ENCODE measurements at places on chromosomes 6 and 20.

GRCh38 chr6:93036835-93037234 lies 382.5 kb downstream of the EPHA7 start:
- peak; percentile 14 for DNase-seq

DNA sequence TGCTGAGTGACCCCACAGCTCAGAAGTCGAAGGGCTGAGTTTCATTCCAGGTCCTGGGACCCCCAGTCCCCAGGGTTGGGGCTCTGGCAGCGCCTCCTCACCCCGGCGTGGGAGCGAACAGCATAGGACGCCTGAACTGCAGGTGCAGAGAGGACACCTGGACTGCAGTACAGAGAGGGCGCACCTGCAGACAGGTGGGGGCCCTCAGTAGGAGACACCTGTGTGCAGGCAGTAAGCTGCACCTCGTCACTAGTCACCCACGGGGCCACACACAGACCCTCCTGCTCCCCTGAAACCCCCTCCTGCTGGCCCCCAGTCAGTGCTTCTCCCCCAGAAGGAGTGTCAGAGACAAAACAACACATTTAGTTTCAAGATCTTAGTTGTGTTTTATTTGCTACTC lies 8.6 kb upstream of the NKAIN4 start:
- no peak for DNase-seq

DNA sequence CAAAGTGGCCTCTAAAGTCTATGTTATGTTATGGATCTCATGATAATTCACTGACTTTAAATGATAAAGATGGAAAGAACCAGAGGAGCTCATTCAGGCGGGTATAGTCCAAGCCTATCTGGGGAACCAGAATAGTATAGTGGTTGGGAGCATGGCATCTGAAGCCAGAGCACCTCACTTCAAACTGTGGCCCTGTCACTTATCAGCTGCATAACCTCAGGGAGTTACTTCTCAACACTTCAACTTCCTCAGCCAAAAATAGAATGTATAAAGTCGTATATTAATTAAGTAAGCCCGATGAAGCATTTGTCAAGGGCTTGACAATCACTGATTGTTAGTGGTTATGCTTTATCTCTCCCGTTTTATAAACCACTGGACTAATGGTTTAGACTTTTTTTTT lies 112.7 kb downstream of the RTN4IP1 start:
- no peak for DNase-seq

- no peak for DNase-seq
Observed at GRCh38 chr6:170127151-170127550, 163.7 kb downstream of the DLL1 start.

DNA sequence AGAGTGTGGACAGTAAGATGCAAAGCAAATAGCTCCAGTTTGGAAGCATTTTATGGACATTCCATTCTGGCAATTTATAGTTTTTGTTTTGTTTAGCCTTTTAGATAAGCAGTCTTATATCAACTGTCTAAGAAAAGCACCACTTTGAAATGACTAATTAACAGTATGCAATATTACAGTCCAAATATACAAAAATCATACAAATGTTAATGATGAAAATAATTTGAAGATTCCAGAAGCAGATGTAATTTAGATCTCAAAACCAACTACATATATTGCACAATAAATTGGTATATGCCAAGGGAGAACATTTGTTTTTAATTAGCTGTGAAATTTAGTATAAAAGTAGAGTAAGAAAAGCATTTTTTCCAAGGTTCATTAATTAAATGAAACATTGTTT lies 158.8 kb downstream of the KIF6 start:
- DNase-seq: no peak

- peak; percentile 34 for DNase-seq
Observed at GRCh38 chr6:163730246-163731210, 316.0 kb downstream of the QKI start.

DNA sequence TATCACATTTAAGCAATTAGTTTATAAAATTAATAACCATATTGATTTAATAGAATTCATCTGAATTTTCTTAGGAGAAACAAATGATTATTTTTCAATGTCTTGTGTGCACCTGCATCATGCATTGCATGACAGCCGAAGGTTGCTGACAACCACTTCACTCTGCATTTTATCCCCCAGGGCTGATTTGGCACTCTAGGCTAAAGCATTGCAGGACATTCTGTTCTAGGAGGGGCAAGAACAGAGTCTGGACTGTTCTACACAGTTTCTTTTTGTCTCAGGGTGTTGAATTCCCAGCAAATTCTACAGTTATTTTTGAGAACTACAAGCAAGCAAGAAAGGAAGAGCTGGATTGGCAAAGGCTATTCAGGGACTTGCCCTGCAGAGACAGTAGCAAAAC lies 570.4 kb upstream of the EYS start:
- no peak for DNase-seq

Measured in ELF-1 (cell line).